ENCODE measurements at places on chromosomes 2 and 18.

DNA sequence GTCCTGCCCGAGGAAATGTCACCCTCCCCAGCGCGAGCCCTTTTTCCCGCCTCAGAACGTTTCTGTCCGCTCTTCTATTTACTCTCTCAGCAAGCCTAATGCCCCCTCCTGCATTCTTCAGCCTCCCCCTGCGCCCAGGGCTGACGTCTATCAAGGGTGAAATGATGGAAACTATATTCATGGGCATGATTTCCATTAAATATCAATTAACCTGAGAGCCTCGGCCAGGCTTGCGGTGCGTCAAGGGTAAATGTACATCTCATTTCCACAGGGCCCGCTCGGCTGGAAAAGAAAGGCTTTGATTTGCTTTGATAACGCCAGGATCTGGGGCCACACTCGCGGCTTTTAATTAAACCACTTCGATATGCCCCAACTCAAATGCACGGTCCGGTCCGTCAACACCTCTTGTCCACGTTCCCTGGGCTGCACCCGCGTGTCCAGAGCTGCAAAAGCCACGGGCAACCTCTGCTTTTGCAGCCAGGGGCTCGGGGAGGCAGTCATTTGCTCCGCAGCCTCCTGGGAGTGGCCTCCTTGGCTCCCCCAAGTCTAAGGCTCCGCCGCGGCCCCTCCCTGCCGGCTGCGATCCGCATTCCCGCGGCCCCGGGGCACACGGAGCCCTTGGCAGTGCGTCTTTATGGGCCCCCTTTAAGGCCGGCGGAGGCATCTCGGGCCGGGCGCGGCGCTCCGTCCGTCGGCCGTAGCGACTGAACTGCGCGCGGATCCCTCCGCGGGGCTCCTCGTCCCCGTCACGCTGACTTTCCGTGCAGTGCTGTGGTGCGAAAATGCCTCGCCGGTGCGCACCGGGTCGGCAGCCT lies at the start of gene HOXD8:
Gene HOXD8, plus strand, starts transcription at position 724 of the 815 bp plus-strand sequence. CDS start 662 bp downstream, outside the sequence.
- no peak for DNase-seq

DNA sequence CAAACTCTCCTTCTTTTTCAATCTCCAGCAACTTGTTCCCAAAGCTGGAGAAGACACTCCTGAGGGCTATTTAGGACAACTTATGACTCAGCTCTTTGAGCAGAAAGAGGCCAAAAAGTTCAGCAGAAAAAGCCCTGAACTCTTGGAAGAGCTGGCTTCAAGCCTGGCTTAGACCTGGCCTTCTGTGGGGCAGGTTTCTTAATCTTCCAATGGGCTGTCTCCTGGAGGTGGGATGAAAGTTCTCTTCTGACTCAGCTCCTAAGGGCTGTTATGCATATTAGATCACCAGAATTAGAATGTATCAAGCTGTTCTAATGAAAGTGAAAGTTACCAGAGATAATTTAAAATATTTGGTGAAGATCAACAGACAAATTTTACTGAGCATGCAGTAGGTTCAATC lies 129.4 kb downstream of the RAD51AP2 start:
- no peak for DNase-seq

DNA sequence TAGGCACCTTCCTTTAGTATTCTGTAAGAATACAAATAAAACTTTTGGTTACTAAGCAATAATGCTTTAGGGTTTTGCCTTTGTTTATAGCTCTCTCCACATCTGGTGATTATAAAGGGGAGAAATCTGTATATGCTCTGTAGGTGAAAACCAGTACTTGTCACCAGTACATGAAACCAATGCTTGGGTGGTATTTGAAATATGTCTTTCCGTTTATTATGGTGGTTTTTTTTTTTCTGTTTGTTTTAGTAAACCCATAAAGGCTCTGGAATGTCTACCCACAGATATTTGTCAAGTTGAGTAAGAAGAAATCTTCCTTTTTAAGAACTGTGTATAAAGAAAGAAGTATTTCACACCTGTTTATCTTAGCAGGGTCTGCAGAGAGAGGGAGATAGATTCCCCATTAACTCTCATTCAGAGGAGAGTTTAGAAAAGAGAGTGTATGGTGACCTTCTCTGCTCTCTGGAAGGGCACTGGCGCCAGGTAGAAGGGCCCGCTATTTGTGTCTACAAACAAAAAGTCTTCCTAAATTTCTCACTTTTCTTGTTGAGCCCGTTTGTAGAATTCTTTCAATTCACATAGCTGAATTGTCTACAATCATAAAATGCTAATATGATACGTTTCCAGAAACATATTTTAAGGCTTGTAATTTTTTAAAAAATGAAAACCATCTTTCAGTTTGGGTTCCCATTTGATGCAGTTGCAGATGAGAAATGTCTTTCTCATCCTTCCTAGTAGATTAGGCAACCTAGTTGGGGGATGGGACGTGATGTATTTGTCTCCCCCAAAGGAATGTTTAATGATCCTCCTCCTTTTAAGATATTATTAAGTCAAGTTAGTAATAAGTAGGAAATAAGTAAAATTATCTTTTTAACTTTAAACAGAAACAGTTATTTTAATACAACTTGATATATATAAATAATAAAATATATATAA lies 33.9 kb downstream of the MAP3K20 start:
- DNase-seq = no peak

DNA sequence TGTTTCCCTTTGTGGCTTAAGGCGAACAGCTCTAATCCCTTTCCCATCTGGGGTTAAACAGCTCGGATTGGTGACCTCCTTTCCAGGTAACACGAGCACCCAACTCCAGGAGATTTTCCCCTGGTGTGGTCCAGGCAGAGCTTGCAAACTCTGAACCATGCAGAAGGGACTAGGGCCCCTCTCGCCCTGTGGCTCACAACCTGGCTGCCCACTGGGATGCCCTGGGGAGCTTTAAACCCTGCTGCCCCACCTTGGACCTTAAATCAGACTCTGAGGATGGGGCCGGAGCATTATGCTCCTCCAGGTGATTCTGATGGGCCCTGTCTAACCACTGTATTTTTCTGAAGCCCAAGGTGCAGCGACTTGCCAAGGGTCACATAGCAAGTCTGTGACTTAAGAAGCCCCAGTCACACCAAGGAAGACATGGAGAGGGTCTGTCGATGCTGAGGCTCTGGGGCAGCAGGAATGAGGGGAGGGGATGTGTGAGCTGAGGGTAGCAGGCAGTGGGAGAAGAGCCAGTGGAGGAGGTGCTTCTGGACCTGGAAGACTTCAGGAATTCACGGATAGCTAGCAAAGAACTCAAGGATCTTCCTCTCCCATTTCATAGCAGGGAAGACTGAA lies 5.9 kb downstream of the ARID5A start:
- no peak for DNase-seq

Measured in right renal cortex interstitium (tissue), 3 donors.